ENCODE measurements at places on chromosomes 11 and 22.

DNA sequence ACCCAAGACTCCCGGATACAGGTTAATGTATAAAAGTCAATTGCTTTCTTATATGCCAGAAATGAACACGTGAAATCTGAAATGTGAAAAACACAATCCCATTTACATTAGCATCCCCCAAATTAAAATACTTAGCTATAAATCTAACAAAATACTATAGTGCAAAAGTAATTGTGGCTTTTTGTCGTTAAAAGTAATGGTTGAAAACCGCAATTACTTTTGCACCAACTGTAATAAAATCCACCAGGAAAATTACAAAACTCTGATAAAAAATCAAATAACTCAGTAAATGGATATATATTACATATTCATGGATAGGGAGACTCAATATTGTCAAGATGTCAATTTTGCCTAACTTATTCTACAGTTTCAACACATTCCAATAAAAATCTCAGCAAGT is 4.6 kb downstream of the TMEM225 start:
- no peak for DNase-seq

- no peak for DNase-seq
These were observed at the start of gene MS4A14 for GRCh38 chr11:60396382-60396781. Gene MS4A14 (plus strand): TSS chr11:60396459. CDS start chr11:60396579, 120 bp downstream.

GRCh38 chr11:45157247-45158209 is 11.1 kb downstream of the PRDM11 start:
- DNase-seq: no peak

DNA sequence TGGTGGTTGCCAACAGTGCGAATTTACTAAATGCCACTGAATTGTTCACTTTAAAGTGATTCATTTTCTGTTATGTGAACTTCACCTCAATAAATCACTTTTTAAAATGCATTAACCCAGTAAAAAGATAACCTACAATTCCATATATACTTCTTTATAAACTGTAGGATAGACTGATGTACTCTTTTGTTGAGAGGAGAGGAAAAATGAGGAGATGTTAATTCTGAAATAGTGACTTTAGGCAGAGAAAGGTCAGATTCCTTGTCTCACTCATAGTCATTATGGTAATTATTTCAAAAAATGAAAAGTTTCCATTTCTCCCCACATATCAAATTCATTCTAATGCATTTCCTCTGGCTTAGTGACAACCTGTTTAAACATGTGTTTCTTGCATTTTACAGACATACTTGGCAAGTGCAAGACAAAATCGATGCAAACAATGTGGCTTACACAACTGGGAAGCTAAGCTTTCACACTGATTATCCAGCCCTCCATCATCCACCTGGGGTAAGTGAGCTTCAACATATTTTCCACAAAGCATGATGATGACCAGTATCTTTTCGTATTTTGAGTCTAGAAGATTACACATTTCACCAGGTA is 74.5 kb downstream of the BBOX1 start:
- no peak for DNase-seq

DNA sequence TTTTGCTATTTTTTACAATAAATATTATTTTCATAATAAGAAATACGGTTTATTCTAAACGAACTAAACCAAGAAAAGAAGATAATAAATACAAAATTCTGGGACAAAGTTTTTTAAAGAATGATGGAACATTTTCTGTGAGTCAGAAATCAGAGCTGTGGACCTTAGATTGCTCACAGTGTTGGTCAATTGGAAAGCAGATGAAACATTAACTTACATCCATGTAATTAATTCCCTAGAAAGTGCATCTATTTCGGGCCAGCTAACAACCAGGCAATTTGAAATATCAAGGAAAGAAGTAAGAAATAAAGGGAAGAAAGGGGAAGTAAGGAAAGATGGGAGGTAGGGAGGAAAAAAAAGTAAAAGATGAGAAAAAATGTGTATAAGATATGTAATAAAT is 1569.8 kb upstream of the TENM4 start:
- DNase-seq: no peak

GRCh38 chr11:45967506-45967905 is 45.0 kb downstream of the LARGE2 start:
- DNase-seq: no peak

- DNase-seq: no peak
These were observed 134.6 kb upstream of the TRPC6 start for GRCh38 chr11:101718402-101718801.

- no peak for DNase-seq
These were observed 150.7 kb downstream of the MYO18B start for GRCh38 chr22:25892678-25893077.

- DNase-seq: no peak
These were observed 11.1 kb upstream of the ENDOD1 start for GRCh38 chr11:95078526-95078925.

DNA sequence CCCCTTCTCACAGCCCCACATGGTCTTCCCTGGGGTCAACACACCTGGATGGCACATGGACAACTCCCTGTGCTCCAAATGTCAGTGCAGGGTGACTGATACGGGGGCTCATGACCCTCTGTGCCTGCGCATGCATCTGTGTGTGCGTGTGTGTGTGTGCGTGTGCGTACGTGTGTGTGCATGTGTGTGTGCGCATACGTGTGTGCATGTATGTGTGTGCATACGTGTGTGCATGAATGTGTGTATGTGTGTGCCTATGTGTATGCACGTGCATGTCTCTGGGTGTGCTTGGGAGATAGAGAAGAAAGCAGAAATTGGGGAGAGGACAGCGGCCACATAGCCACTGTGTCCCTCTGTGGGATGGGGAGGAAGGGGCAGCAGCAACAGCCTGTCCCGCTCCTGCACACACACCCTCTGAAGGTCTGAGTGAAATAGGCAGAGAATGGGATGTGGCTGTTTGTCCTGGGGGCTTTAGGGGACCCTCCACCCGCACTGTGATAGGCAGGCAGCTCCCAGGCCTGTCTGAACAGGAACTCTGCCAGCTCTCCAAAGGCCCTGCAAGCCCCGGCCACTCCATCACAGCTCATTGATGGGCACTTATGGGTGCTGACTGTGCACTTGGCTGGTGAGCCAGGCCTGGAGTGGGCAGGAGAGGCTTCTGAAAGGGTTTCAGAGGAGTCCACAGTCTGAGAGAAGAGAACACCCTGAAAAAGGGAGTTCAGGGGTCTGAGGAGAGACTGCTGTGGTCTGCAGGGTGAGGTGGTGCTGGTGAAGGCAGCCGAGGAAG is 28.7 kb upstream of the PICK1 start:
- no peak for DNase-seq

GRCh38 chr22:43085658-43086606 is 3.3 kb downstream of the TTLL1 start:
- DNase-seq: peak; percentile 72

GRCh38 chr11:26719289-26719973 is 2.4 kb downstream of the SLC5A12 start:
- DNase-seq: no peak

- no peak for DNase-seq
These were observed 12.0 kb downstream of the TMEM86A start for GRCh38 chr11:18710545-18710944.

DNA sequence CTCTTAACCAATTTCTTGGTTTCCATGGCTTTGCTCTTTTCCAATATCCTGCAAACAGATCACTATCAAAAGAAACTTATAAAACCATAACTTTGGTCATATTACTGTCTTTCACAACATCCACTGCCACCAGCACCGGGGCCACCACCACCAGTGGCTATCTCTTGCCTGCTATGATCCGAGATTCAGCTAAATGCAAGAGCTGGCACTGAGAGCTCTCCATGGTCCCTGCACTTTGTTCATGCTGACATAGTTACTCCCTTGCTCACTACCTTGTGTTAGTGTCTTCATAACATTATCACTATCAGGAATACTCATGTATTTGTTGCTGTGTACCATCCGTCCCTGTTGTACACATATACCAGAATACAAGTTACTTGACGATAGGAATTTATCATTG is 299.0 kb downstream of the ETS1 start:
- no peak for DNase-seq

- no peak for DNase-seq
These were observed 1022.8 kb downstream of the BRD1 start for GRCh38 chr22:48804811-48805301.

- peak; percentile 38 for DNase-seq
These were observed 16.0 kb upstream of the PRG2 start for GRCh38 chr11:57406337-57406904.

DNA sequence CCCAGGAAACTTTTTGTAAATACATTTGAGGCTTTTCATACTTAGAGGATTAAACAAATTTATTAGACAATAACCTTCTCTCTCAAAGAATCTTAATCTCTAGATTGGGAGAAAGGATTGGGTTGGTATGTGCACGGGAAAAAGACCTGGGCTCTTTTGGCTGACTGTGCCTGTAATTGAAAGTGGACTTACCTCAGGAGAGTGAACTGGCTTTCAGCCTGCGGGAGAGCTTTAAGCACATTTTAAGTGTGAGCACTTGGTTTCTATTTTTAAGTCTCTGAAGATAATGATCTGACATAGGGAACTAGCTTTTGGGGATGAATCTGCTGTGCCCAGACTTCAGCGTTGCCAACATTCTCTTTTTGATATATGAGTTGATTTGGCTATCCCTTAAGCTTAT is 35.8 kb downstream of the UVRAG start:
- no peak for DNase-seq

- no peak for DNase-seq
These were observed 35.5 kb upstream of the RASL10A start for GRCh38 chr22:29351042-29351441.

DNA sequence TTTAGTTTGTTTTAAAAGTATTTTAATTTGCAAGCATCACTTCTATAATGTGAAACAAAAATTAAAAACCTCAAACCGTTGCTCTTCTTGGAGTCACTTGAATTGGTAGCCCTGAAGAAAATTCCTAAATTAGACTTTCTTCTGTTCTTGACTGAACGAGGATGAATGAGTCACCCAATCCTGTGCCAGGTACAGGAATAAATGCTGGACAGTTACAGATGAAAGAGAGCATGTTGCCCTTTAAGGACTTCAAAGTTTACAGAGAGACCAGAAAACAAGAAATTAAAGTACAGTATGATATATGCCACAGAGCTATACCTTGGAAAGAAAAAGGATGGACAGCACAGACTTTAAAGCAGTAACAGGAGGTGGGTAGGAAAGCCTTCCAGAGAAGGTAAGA is 41.3 kb upstream of the CXCR5 start:
- no peak for DNase-seq

DNA sequence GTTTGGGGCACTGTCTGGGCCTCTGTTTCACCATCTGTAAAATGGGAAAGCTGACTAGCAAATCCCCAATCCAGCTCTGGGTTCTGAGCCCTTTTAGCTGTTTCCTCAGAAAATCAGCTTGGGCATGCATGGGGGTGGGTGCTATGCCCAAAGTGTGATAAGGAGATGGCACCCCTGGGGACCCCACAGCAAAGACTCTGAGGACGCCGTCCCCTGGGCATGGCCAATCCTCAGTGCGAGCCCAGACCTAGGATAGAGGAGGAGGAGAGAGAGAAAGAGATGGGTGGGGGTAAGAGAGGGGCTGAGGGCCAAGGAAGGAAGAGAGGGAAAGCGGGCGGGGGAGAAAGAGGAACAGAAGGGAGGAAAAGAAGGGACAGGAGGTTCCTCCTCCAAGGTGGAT is 31.8 kb downstream of the TPBGL start:
- DNase-seq: no peak

GRCh38 chr11:63804259-63804658 is 9.0 kb upstream of the SPINDOC start:
- DNase-seq: no peak

GRCh38 chr11:134290646-134291045 is 14.5 kb downstream of the GLB1L3 start:
- DNase-seq: no peak

GRCh38 chr11:33887886-33888285 is 4.0 kb downstream of the LMO2 start:
- no peak for DNase-seq

DNA sequence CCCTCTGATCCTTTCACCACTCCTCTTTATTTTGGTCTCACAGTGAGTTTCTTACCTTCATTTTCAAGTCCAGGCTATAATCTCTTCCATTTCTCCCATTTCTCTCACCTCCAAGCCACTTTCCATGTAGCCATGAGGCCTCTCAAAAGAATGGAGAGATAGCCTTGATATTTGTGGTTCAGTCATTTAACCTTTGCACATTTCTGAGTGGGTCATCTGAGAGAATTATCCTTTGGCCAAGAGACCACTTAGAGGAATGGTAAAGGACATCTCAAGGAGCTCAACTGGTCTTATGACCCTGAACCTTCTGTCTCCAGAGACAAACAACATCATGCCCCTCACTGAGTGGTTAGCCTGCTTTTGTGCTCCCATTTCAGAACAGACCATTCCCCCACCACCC is 121.1 kb downstream of the KIRREL3 start:
- DNase-seq: no peak

DNA sequence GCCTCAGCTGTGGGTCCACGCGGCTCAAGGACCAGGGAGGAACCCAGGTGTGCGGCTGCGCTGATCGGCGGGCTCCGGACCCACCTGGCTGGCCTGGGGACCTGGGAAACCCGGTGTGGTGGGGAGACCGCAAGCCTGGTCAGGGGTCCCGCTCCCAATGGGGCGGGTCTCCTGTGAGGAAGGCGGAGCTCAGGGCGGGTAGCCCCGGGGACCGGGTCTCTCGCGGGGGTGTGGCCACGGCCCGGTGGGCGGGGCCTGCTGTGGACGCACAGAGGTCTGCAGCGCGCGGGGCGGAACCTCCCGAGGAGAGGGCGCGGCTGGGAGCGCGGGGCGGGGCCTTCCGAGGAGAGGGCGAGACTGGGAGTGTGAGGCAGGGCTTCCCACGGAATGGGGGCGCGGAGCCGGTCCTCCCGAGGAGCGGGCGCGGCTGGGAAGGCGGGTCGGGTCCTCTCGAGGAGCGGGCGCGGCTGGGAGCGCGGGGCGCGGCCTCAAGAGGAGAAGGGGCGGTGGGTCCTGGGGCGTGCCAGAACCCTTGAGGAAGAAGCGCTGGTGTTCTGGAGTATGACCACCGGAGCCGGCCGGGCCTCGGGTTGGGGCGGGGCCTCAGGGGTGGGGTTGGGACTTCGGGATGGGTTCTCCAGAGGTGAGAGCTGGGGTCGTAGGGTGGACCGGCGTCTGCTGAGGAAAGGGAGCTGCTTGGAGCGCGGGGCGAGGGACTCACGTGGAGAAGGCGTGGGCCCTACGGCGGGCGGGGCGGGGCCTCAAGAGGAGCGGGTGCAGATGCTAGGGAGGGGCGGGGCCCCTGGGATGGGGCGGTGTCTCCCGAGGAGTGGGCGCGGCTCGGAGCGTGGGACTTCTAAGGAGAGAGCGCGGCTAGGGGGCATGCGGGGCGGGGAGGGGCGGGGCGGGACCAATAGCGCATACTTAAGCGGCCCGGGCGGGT is 20.8 kb downstream of the DGCR6L start:
- peak; percentile 91 for DNase-seq
